ENCODE measurements at places on chromosomes 6 and 20. TPM values are rescaled to one million over a fixed set of nuclear protein-coding genes. Genes with fewer than 3 reads are reported as not detected.

GRCh38 chr6:125205931-125206330 lies 52.4 kb downstream of the TPD52L1 start:
- H3K4me1 ChIP-seq: no peaks in the 10 kb centered on the region
- H3K4me3 ChIP-seq: no peak overlapping the region
- no peak for DNase-seq
- H3K36me3 ChIP-seq: no peaks in the 10 kb centered on the region
- no peak overlapping the region for H3K27ac ChIP-seq

GRCh38 chr20:63826753-63827152 lies 4.3 kb downstream of the ZBTB46 start:
- H3K36me3 ChIP-seq: no peaks in the 10 kb centered on the region
- no peaks in the 10 kb centered on the region for H3K27me3 ChIP-seq
- H3K4me3 ChIP-seq: no peak overlapping the region
- DNase-seq: no peak
- H3K27ac ChIP-seq: no peak overlapping the region

- H3K4me1 ChIP-seq: no peaks in the 10 kb centered on the region
- H3K36me3 ChIP-seq: no peaks in the 10 kb centered on the region
- no peak overlapping the region for H3K4me3 ChIP-seq
- H3K27me3 ChIP-seq: no peaks in the 10 kb centered on the region
- DNase-seq: no peak
These were observed 12.8 kb downstream of the STK4 start for GRCh38 chr20:44979090-44979621.

Gene TUBB2B
- total RNA-seq: 4.3 TPM

DNA sequence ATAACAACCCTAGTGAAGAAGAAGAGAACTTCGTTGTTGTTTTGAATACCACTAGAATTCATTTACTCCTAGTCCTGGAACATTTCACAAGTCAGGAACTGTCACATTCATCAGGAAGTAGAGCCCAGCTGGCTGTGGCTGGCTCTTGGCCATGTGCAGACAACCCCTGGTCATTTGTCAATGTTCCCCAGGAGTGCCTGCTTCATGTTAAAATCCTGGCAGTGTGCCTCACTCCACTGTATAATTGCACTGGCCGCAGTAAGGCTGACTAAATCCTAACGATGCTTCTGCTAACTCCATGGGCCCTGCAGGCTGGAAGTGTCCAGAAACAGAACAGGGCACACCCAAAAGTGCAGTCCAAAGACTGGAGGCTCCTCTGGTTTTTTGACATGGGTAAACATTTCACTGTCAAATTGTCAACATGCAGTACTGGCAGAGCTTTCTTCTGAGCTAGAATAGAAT lies 41.5 kb upstream of the ADGRF1 start:
- H3K4me1 ChIP-seq: peaks cover 7% of the 10 kb centered on the region
- DNase-seq: peak; percentile 97
- H3K36me3 ChIP-seq: no peaks in the 10 kb centered on the region
- no peaks in the 10 kb centered on the region for H3K27me3 ChIP-seq
- H3K27ac ChIP-seq: peak overlapping the region; percentile 52

Gene TRIM31
- not detected for total RNA-seq

DNA sequence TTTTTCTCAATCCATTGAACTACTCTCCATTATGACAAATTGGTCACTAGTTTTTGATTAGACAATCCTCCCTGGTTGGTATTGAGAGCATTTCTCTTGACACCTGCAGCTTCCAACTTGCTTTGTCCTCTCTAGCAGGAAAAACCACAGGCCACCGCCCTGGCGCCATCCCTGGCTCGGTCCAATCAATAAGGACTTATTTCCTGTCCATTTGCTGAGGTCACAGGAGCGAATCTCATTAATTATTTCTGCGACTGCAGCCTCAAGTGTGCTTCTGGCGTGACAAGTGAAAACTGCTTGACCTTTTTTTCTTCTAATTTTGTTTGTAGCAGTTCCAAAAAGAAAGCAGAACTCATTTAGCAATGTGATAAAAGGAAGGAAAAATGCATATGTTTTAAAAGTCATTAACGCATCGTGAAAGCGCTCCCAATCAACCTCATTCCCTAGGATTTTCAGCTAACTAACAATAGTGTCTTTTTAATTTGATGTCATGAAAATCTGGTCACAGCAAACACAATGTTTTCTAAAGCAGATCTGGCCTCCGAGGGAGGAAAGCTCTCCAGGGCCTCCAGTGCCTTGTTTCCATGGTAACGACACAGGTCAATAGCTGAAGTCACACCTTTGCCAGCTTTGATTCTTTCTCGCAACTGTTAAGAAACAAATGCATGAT lies 39.0 kb upstream of the BEND3 start:
- no peaks in the 10 kb centered on the region for H3K27me3 ChIP-seq
- H3K4me3 ChIP-seq: no peak overlapping the region
- no peaks in the 10 kb centered on the region for H3K36me3 ChIP-seq
- H3K27ac ChIP-seq: no peak overlapping the region
- no peak for DNase-seq

Gene LY6G6D
- not detected for total RNA-seq

DNA sequence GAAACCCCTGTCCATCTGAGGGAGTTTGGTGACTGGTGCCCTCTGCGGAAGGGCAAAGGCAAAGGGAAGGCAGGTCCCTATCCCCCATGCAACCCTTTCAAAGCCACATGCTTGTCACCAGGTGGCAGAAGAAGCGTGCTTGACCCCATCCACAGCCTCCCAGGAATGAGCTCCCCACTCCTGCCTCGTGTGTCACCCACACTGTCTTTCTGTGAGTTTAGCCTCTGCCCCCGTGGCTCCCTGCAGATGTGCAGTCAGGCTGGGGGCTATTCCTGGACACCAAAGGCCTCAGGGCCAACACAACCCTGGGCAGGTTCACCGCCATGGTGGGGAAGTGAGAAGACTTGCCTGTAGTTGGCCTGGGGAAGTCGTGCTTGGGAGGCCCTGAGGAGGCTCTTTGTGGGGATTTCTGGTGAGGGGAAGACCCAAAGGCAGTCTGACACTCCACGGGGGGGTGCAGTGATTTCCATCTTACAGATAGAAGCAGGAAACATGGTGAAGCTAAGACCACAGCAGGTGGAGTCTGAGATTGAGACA lies 16.6 kb upstream of the PCMTD2 start:
- no peak overlapping the region for H3K4me3 ChIP-seq
- no peaks in the 10 kb centered on the region for H3K36me3 ChIP-seq
- no peak overlapping the region for H3K27ac ChIP-seq
- H3K27me3 ChIP-seq: no peaks in the 10 kb centered on the region
- DNase-seq: no peak
- no peaks in the 10 kb centered on the region for H3K4me1 ChIP-seq

- no peaks in the 10 kb centered on the region for H3K4me1 ChIP-seq
- H3K27ac ChIP-seq: peak overlapping the region; percentile 13
- no peak overlapping the region for H3K4me3 ChIP-seq
- no peak for DNase-seq
- no peaks in the 10 kb centered on the region for H3K36me3 ChIP-seq
These were observed 5.6 kb upstream of the ZBTB46 start for GRCh38 chr20:63836458-63837344.

Gene ADGRB3
- 8.7 TPM for total RNA-seq

- H3K4me3 ChIP-seq: peak overlapping the region; percentile 51
- no peaks in the 10 kb centered on the region for H3K27me3 ChIP-seq
- peak; percentile 62 for DNase-seq
- H3K27ac ChIP-seq: peak overlapping the region; percentile 87
- H3K36me3 ChIP-seq: no peaks in the 10 kb centered on the region
These were observed 40.4 kb upstream of the NAA20 start for GRCh38 chr20:19976595-19977372.

GRCh38 chr20:20895537-20895936 lies 183.1 kb upstream of the RALGAPA2 start:
- no peak overlapping the region for H3K27ac ChIP-seq
- H3K36me3 ChIP-seq: no peaks in the 10 kb centered on the region
- no peaks in the 10 kb centered on the region for H3K4me1 ChIP-seq
- H3K27me3 ChIP-seq: no peaks in the 10 kb centered on the region
- DNase-seq: no peak

GRCh38 chr6:109488001-109488400 lies 5.0 kb upstream of the ZBTB24 start:
- H3K4me1 ChIP-seq: no peaks in the 10 kb centered on the region
- no peak for DNase-seq
- H3K27me3 ChIP-seq: no peaks in the 10 kb centered on the region
- no peak overlapping the region for H3K27ac ChIP-seq

GRCh38 chr20:60690771-60691170 lies 561.3 kb upstream of the CDH4 start:
- no peak overlapping the region for H3K27ac ChIP-seq
- no peaks in the 10 kb centered on the region for H3K36me3 ChIP-seq
- no peak for DNase-seq
- H3K4me3 ChIP-seq: no peak overlapping the region
- no peaks in the 10 kb centered on the region for H3K27me3 ChIP-seq

Gene RRBP1
- 66.1 TPM for total RNA-seq

DNA sequence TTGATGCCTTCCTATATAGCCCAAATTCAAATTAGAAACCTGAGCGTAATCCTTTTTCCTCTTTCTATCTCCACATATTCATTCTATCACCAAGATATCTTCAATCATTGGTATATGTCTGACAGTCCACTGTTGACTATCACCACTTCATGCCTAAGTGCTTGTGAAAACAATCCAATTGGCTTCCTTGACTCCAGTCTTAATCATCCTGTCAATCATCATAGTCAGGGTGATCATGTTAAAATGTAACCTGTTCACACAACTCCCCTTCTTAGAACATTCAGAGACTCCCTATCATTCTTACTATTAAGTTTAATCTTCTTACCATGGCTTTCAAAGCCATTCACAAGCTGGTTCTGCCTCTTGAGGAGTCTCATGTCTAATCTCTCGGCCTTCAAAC lies 616.7 kb downstream of the PHF3 start:
- no peak overlapping the region for H3K27ac ChIP-seq
- H3K4me3 ChIP-seq: no peak overlapping the region
- no peaks in the 10 kb centered on the region for H3K4me1 ChIP-seq
- no peak for DNase-seq
- H3K27me3 ChIP-seq: no peaks in the 10 kb centered on the region
- no peaks in the 10 kb centered on the region for H3K36me3 ChIP-seq

Gene MOG
- total RNA-seq: not detected

- no peaks in the 10 kb centered on the region for H3K4me1 ChIP-seq
- H3K4me3 ChIP-seq: no peak overlapping the region
- no peak for DNase-seq
- no peak overlapping the region for H3K27ac ChIP-seq
- no peaks in the 10 kb centered on the region for H3K27me3 ChIP-seq
- no peaks in the 10 kb centered on the region for H3K36me3 ChIP-seq
These were observed 55.3 kb upstream of the ADTRP start for GRCh38 chr6:11833626-11834592.

Gene GNAS-AS1
- not detected for total RNA-seq

DNA sequence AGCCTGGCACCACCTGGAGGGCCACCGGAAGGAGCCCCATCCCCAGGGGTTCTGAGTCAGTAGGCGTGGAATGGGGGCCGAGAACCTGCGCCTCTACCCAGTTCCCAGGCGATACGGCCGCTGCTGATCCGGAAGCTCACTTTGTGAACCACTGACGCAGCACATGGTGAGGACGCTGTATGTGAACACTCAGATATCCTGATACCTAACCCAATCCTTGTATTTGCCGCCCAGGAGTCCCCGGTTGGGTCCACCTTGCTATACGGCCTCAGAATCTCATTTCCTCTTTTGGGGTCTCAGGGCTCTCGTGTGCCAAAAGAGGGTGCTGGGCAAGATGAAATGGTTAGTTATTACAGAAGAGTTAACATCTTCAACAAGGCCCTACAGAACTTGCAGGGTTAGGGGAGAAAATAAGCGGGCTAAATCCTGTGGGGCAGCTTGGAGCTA lies 604 bp upstream of the RAB5IF start:
- H3K36me3 ChIP-seq: no peaks in the 10 kb centered on the region
- H3K27me3 ChIP-seq: no peaks in the 10 kb centered on the region
- peak; percentile 37 for DNase-seq
- H3K4me3 ChIP-seq: peak overlapping the region; percentile 18

Gene ARMH2
- not detected for total RNA-seq

DNA sequence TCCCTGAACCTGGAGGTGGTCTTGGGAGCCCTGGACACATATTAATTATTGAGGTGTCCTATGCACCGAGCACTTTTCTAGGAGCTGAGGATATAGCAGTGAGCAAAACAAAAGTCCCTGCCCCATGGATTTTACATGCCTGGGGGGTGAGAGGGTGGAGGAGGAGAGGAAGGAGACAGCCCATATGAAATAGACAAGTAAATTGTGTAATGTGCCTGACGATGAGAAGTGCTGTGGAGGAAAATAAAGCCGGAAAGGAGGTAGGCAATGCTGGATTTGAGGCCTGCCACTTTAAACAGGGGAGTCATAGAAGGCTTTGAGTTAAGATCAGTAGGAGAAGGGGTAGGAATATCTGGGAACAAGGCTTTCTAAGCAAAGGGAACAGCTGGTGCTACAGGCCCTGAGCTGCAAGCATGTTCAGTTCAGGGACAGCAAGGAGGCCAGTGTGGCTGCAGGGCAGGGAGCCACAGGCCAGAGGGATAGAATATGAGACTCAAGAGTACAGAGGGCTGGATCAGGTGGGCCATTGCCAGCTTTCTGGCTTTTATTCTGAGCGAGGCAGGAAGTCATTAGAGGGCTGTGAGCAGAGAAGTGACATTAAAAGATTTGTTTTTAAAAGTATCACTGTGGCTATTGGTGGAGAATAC lies 19.1 kb upstream of the MYLIP start:
- H3K27ac ChIP-seq: peak overlapping the region; percentile 62
- no peak overlapping the region for H3K4me3 ChIP-seq
- H3K27me3 ChIP-seq: no peaks in the 10 kb centered on the region
- no peaks in the 10 kb centered on the region for H3K36me3 ChIP-seq
- DNase-seq: no peak
- no peaks in the 10 kb centered on the region for H3K4me1 ChIP-seq

DNA sequence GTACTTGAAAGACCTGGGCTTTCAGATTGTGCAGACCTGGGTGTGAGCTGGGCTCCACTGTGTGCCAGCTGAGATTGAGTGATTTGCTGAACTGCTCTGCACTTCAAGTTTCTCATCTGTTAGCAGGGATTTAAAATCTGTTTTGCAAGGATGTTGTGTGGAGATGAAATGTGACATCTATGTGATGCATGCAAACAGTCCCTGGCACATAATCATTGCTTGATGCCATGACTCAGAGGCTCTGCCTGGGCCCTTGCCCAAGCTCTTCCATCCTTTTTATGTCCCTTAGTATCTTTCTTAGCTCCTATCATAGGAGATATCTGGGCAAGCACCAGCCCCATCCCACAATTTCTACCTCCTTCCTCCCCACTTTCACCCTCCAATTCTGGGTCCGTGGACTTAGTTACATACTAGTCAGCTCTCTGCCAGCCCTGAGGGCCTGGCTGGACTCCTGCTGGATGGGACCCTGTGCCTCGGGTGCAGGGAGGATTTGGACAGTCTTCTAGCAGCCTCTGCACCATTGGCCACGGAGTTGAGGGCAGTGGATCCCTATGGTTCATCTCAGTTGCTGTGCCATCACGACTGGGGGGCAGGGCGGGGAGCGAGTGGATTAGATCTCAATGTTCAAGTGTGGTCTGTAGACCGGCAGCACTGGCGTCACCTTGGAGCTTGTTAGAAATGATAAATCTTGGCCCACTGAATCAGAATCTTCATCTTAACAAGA lies 103.6 kb downstream of the MAP3K7 start:
- H3K27ac ChIP-seq: no peak overlapping the region
- no peaks in the 10 kb centered on the region for H3K4me1 ChIP-seq
- no peaks in the 10 kb centered on the region for H3K27me3 ChIP-seq
- no peaks in the 10 kb centered on the region for H3K36me3 ChIP-seq

Gene HMGA1
- total RNA-seq: 0.51 TPM

Measured in uterus (tissue), 4 donors.